Astrocyte (in vitro differentiated cells and primary cell): ENCODE measurements at places on chromosomes 3 and 15.
A peak's percentile ranks its signal among the peaks of the same experiment; 100 is the strongest.

GRCh38 chr15:40857601-40858341 lies 13.9 kb downstream of the SPINT1 start:
- H3K27ac ChIP-seq, result no peak overlapping the region
- no peak for DNase-seq
- H3K27me3 ChIP-seq, result peaks cover 3% of the 10 kb centered on the region

GRCh38 chr3:41933154-41933676 lies 28.7 kb downstream of the ULK4 start:
- H3K4me3 ChIP-seq, result no peak overlapping the region
- H3K27ac ChIP-seq, result no peak overlapping the region
- no peaks in the 10 kb centered on the region for H3K27me3 ChIP-seq
- peak; percentile 66 for DNase-seq
- no peaks in the 10 kb centered on the region for H3K36me3 ChIP-seq
- H3K4me1 ChIP-seq, result no peaks in the 10 kb centered on the region

DNA sequence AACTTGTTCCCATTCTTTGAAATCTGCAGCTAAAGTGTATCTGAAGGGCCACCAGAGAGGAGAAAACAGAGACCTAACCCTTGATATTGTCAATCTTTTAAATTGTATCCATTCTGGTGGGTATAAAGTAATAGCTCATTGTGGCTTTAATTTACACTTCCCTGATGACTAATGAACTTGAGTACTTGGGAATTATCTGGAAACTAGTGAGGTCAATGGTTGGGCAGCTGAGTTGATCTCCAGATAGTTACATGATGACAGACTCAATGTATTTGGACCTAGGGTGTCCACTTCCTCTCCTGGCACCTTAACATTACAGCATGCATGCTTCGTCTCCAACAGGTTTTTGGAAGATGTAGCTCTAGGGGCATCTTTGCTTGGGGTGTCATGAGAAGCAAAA lies 195.2 kb downstream of the PDCD6IP start:
- no peaks in the 10 kb centered on the region for H3K36me3 ChIP-seq
- H3K4me3 ChIP-seq, result no peak overlapping the region
- no peak overlapping the region for H3K27ac ChIP-seq
- H3K27me3 ChIP-seq, result no peaks in the 10 kb centered on the region
- peak; percentile 54 for DNase-seq
- H3K4me1 ChIP-seq, result no peaks in the 10 kb centered on the region

GRCh38 chr3:15121936-15122335 lies 23.0 kb upstream of the RBSN start:
- no peak overlapping the region for H3K4me3 ChIP-seq
- H3K4me1 ChIP-seq, result no peaks in the 10 kb centered on the region

DNA sequence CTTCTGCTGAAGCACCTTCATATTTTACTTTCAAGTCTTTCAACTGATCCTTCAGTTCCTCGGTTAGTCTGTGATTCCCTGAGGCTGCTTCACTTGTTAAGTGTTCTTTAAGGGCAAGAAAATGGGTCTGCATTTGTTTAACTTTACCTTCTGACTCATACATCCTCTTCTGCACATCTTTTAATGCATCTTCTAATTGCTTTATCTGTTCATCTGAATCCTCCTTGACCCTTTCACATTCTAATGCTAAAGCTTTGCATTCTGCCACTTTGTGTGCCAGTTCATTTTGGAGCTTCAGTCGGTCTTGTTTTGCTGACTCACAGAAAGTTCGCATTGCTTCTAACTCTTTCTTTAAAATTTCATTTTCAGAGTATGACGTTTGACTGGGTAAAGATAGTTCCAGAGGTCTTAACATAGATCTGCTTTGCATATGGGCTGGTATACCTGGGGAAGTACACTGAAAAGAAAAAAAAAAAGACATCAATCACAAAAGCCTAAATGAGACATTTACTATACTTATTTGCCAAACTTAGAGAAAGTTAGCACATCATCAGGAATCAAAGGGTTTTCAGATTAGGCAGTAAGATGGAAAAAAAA lies 94.3 kb downstream of the UACA start:
- no peak overlapping the region for H3K27ac ChIP-seq
- no peaks in the 10 kb centered on the region for H3K27me3 ChIP-seq
- no peak for DNase-seq
- H3K4me3 ChIP-seq, result no peak overlapping the region

DNA sequence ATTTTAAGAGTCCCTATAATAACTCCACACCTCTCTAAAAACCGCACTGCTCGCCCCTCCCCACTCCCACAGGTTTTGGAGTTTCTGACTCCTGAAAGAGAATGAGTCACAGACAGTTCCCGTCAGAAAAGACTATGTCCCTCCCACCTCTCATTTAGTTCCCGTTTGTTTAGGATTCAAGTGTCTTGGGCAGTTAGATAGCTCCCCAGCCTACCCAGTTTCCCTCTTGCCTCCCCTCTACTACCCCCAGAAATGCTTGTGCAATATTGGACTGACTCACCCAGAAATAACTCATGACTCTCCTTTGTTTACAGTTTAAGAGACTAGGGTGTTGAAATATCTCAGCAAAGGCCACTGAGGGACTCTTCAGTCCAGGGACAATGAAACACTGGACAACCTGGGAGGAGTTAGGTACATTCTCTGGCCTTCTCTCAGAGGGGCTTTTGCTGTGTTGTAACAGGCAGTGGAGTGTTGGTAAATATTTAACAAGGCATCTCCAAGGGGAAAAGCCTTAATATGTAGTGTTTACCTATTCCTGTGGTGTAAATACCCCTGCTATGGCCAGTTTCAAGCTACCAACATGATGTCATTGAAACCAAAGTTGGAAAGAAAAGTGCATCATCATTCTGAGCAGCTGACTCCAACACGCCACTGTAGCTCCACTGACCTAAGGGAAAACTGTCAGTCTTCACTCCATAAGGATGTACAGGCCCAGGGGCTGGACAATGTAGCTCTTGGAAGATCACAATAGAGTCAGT lies 96.1 kb upstream of the CHD2 start:
- H3K36me3 ChIP-seq, result no peaks in the 10 kb centered on the region
- peak overlapping the region; percentile 96 for H3K27ac ChIP-seq
- H3K27me3 ChIP-seq, result no peaks in the 10 kb centered on the region
- H3K4me3 ChIP-seq, result no peak overlapping the region
- DNase-seq, result peak; percentile 100

GRCh38 chr3:58989163-58989562 lies 60.7 kb downstream of the CFAP20DC start:
- peak; percentile 72 for DNase-seq
- H3K4me3 ChIP-seq, result no peak overlapping the region
- peaks cover 13% of the 10 kb centered on the region for H3K4me1 ChIP-seq

GRCh38 chr15:51724673-51725072 lies 12.8 kb downstream of the LYSMD2 start:
- no peaks in the 10 kb centered on the region for H3K36me3 ChIP-seq
- H3K4me3 ChIP-seq, result no peak overlapping the region
- no peak overlapping the region for H3K27ac ChIP-seq
- no peaks in the 10 kb centered on the region for H3K27me3 ChIP-seq
- peaks cover 19% of the 10 kb centered on the region for H3K4me1 ChIP-seq

GRCh38 chr15:42544853-42545629 lies 3.6 kb downstream of the LRRC57 start:
- DNase-seq, result no peak
- H3K27me3 ChIP-seq, result no peaks in the 10 kb centered on the region
- H3K36me3 ChIP-seq, result peaks cover 7% of the 10 kb centered on the region
- peaks cover 8% of the 10 kb centered on the region for H3K4me1 ChIP-seq
- no peak overlapping the region for H3K27ac ChIP-seq

DNA sequence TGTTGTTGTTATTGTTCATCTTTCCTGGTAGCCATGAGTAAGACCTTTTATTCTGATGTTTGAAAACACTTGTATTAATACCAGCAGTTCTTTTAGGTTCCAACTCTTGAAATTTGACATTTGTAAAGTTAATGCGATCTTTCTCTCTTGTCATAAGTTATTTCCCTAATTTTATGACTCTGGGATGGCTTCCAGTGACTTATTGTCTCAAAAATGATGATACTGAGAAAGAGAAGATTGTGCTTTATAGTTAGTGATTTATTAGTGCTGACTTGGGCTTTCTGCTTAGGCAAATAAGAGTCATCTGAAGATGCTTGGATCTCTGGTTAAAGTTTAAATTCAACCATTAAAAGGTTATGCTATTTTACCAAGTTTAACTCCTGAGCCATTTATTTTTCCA lies 715.2 kb downstream of the GRM7 start:
- H3K27me3 ChIP-seq, result no peaks in the 10 kb centered on the region
- DNase-seq, result no peak
- H3K27ac ChIP-seq, result no peak overlapping the region
- H3K4me1 ChIP-seq, result no peaks in the 10 kb centered on the region
- no peak overlapping the region for H3K4me3 ChIP-seq
- H3K36me3 ChIP-seq, result no peaks in the 10 kb centered on the region

- DNase-seq, result no peak
- no peaks in the 10 kb centered on the region for H3K36me3 ChIP-seq
- peaks cover 43% of the 10 kb centered on the region for H3K27me3 ChIP-seq
- H3K4me1 ChIP-seq, result no peaks in the 10 kb centered on the region
Observed at GRCh38 chr3:13874891-13875290, 5.0 kb downstream of the WNT7A start.

- no peak for DNase-seq
- H3K4me3 ChIP-seq, result no peak overlapping the region
- H3K4me1 ChIP-seq, result peaks cover 18% of the 10 kb centered on the region
Observed at GRCh38 chr3:153137626-153138025, 24.4 kb upstream of the RAP2B start.

GRCh38 chr3:59641169-59641899 lies 591.5 kb upstream of the CFAP20DC start:
- no peaks in the 10 kb centered on the region for H3K4me1 ChIP-seq
- DNase-seq, result peak; percentile 48
- H3K4me3 ChIP-seq, result no peak overlapping the region
- no peaks in the 10 kb centered on the region for H3K36me3 ChIP-seq
- H3K27ac ChIP-seq, result no peak overlapping the region

GRCh38 chr3:137789236-137789635 lies 25.1 kb downstream of the SOX14 start:
- DNase-seq, result no peak
- no peaks in the 10 kb centered on the region for H3K4me1 ChIP-seq
- H3K4me3 ChIP-seq, result no peak overlapping the region
- no peak overlapping the region for H3K27ac ChIP-seq

DNA sequence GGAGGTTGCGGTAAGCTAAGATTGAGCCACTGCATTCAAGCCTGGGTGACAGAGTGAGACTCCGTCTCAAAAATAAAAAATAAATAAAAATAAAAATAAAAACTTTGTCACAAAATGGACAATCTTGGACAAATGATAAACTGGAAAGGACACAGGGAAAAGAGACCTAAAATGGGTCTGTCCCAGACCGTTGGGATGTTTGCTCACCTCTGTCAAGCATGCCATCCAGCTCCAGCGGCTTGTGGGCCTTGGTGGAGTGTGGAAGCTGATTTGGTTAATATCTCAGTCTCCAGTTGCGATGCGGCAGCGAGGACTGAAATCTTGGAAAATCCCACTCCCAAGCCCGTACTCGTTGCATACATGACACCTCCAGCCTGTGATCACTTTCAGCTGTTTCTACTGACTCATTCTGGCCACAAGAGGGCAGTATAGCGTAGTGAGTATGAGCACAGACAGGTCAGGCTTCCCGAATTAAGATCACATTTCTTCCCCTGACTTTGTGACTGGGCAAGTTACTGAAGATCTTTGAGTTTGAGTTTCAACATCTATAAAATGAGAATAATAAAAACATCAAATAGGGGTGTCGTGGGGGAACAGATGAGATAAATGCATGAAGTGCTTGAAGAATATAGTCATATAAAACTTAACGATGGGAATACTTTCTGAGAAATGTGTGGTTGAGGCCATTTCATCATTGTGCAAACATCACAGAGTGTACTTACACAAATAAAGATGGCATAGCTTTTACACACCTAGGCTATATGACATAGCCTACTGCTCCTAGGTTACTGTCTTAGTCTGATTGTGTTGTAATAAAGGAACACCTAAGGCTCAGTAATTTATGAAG lies 19.6 kb upstream of the MOBP start:
- H3K4me3 ChIP-seq, result no peak overlapping the region
- peak; percentile 57 for DNase-seq
- no peaks in the 10 kb centered on the region for H3K4me1 ChIP-seq
- no peak overlapping the region for H3K27ac ChIP-seq
- H3K27me3 ChIP-seq, result peaks cover 2% of the 10 kb centered on the region

- no peaks in the 10 kb centered on the region for H3K36me3 ChIP-seq
- H3K27ac ChIP-seq, result no peak overlapping the region
- H3K27me3 ChIP-seq, result no peaks in the 10 kb centered on the region
- H3K4me3 ChIP-seq, result no peak overlapping the region
- peak; percentile 18 for DNase-seq
- no peaks in the 10 kb centered on the region for H3K4me1 ChIP-seq
Observed at GRCh38 chr15:27272427-27272826, 301.4 kb downstream of the GABRG3 start.

DNA sequence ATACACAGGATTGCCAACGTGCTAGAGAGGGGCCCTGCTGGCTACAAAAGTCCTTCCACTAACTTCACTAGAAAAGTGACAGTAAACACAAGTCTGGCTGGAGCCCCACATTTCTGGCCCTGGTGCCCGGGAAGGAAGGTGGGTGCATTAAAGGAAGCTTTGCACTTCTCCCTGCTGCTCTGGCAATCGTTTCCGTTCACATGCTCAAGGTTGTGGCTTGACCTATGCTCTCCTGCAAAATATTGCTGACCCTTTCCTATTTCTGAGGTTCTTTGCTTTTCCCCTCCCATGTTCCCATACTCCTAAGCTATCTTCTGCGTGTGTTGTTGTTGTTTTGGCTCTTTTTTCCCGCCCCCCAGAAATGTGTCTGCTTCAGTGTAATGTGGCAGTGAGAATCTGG lies 9.1 kb upstream of the CCR3 start:
- DNase-seq, result no peak
- H3K27me3 ChIP-seq, result peaks cover 4% of the 10 kb centered on the region
- no peak overlapping the region for H3K27ac ChIP-seq
- no peaks in the 10 kb centered on the region for H3K4me1 ChIP-seq
- H3K4me3 ChIP-seq, result no peak overlapping the region
- no peaks in the 10 kb centered on the region for H3K36me3 ChIP-seq

- H3K4me3 ChIP-seq, result no peak overlapping the region
- peaks cover 6% of the 10 kb centered on the region for H3K4me1 ChIP-seq
- H3K36me3 ChIP-seq, result no peaks in the 10 kb centered on the region
- no peak overlapping the region for H3K27ac ChIP-seq
- peak; percentile 48 for DNase-seq
- no peaks in the 10 kb centered on the region for H3K27me3 ChIP-seq
Observed at GRCh38 chr15:56824175-56824574, 90.9 kb upstream of the ZNF280D start.

GRCh38 chr3:168648321-168648720 lies 552.6 kb upstream of the GOLIM4 start:
- no peak overlapping the region for H3K4me3 ChIP-seq
- no peak for DNase-seq
- no peak overlapping the region for H3K27ac ChIP-seq
- no peaks in the 10 kb centered on the region for H3K4me1 ChIP-seq
- H3K27me3 ChIP-seq, result no peaks in the 10 kb centered on the region

- H3K27ac ChIP-seq, result no peak overlapping the region
- no peaks in the 10 kb centered on the region for H3K36me3 ChIP-seq
- no peak for DNase-seq
- H3K4me1 ChIP-seq, result peaks cover 8% of the 10 kb centered on the region
Observed at GRCh38 chr3:186964071-186964470, 33.7 kb downstream of the ST6GAL1 start.
